ENCODE measurements at places on chromosomes 5 and 9.

- no peak for DNase-seq
These were observed 97.0 kb upstream of the TARS1 start for GRCh38 chr5:33343676-33344327.

DNA sequence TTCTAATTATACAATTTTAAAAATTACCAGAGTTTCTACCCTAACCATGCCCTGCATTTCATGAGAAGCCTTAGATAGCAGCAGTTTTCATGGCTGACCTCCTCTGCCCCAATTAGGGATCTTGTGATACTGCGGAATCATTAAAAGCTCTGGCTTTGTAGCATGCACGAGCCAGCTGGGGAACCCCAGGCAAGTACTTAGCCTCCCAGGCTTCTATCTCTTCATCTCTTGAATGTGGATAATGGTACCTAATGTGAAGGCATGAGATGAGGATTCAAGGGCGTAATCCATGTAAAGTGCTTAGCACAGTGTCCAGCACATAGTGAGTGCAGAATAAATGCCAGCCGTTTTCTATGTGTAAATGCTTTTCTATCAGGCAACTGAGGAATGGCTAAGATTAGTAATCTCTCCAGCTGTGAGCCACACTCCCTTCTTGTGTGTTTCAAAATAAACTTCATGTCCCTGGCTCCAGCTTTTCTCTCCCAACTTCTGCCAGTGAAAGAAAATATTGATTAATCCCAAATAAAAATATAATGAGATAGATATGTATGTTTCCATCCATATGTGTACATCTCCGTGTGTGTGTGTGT lies 88.4 kb downstream of the APBA1 start:
- DNase-seq: no peak

DNA sequence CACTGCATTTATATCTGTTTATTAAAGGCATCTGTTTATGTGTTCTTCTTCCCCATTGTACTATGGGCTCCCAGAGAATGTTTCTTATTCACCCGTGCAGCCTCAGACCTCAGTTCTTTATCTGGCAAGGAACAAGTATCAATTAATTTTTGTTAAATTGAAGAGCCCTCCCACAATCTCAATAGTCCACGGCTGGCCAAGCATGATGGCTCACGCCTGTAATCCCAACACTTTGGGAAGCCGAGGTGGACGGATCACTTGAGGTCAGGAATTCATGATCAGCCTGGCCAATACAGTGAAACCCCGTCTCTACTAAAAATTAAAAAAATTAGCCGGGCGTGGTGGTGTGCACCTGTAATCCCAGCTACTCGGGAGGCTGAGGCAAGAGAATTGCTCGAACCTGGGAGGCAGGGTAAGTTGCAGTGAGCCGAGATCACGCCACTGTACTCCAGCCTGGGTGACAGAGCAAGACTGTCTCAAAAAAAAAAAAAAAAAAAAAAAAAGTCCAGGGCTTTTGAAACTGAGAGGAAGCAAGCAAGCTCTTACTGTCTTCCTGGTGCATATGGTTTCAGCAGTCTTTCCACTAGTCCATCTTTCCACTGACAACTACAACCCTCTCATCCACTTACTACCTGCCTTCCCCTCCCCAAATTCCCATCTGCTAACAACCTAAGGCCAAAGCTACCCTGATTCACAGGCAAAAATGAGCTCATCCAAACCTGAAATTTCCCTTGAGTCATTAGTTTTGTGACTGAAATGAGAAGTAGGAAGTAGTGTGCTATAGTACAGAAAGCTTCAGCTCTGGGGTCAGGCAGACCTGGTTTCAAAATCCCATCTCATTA lies 2.3 kb upstream of the HK3 start:
- DNase-seq: no peak

GRCh38 chr5:154478752-154479159 lies 729 bp upstream of the HAND1 start:
- DNase-seq: no peak

DNA sequence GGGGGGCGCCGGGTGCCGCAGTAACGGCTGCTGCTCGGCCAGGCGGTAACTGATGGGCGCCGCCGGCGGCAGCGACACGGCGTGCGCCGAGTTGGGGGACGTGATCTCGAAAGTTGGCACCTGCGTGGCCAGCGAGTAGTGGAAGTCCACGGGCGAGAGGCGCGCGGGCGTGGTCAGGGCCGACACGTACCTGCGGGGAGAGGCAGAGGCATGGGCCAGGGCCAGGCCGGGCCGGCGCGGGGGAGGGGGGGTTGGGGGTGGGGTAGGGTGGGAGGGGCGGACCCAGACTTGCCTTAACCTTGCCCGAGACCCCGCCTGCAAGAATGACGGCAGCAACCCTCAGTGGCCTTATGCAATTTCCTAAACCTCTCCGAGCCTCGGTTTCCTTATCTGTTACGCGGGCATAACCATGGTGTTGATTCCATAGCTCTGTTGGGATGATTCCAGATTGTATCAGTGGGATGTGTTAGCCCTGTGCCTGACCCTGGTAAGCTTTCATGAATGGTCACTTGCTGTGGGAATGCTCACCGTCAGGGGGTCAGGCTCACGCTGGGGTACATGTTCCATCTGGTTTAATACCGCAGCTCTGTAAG lies 53.0 kb downstream of the PSD2 start:
- DNase-seq: no peak

All from stimulated activated CD8-positive, alpha-beta memory T cell treated with anti-CD3 and anti-CD28 coated beads, Interleukin-4, amount 100 ng/mL, for 4 hours (primary cell).